Activated B cell treated with CpG ODN at 0.5 μM for 24 hours (primary cell): ENCODE measurements at places on chromosomes 2 and 18.

DNA sequence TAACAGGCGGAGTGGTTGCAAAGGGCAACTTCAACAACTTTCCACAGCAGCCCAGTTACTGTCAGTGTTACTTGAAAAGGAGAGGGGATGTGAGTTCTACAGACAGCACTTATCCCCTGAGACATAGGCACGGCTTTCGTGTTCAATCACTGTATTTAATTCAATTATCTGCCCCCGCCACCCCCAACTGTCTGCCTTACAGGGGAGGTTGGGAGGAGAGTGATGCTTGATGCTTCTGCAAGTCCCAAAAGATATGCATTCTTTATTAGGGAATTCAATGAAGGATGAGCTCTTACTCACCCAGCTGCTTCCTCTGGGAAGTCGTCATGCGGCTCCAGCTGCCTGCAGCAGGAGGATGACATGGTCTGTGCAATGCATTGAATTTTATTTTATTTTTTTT is 639.9 kb downstream of the DCC start:
- DNase-seq, result no peak

DNA sequence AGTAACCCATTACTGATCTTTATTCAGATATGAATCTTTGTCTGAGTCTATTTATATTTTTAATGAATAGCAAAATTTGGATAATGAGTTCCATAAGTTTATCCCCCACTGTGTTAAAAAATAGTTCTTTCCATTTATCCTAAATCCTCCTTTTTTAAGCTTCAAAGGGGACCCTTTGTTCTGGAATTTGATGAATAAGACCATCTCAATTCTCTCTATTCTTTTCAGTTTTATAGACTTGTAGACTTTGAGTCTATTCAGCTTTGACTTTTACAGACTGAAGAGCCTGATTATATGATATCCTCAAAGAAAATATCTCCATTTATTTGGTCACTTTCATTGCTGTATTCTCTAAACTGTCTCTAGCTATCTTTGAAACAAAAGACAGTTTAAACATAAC is 2146.1 kb upstream of the CELF4 start:
- no peak for DNase-seq

GRCh38 chr2:121527009-121527682 is 3.5 kb upstream of the RNU4ATAC start:
- DNase-seq, result no peak

GRCh38 chr18:50869150-50869549 is 9.8 kb upstream of the ME2 start:
- DNase-seq, result no peak

DNA sequence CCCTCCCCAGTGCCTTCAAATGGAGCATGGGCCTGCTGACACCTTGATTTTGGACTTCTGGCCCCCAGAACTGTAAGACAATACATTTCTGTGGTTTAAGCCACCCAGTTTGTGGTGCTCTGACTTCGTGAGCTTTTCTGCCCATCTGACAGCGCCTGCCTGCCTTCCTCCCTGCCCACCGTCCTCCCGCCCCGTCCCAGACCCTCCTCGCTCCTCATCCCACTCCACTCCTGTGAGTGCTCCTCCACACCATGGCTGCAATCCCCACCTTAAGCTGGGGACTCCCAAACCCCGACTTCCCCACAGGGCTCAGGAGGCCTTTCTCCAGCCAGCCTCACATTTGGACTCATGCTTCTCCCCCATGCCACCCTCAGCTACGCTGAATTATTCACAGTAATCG is 70.7 kb downstream of the CABLES1 start:
- no peak for DNase-seq

DNA sequence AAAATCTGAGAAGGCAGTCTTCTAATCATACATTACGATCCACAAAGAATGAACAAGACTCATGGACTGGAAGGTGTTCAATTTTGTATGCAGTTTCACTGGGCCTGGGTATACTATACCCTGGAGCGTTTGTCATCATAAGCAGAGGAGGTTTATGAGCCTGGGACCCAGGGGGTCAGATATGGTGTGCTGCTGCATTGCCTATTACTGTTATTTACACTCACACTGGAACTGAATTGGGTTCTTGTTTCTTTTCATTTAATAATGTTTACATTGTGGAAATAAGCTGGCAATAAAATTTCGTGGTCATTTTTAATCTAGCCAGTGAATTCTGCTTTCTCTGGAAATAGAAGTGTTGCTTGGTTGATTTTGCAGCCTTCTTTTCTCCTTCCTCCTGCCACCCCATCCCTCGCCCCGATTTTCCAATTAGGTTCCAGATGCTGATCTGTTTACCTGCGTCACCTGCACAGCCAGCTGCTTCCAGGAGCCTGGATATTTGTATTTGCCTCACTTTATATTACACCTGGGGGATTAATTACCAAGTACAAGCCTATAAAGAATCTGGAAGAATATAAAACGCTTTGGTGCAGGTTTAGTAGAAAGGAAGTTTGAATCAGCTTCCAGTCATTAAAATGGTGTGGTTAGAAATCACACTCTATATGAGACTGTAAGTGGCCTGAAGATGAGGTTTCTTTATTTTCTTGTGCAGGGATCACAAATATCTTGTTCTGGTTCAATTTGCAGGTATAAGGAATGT is 234.4 kb downstream of the SOCS6 start:
- DNase-seq, result no peak

GRCh38 chr2:231047274-231047922 is 9.3 kb upstream of the PSMD1 start:
- DNase-seq, result no peak

- no peak for DNase-seq
These were observed 285.4 kb upstream of the HS6ST1 start for GRCh38 chr2:128604045-128604444.

DNA sequence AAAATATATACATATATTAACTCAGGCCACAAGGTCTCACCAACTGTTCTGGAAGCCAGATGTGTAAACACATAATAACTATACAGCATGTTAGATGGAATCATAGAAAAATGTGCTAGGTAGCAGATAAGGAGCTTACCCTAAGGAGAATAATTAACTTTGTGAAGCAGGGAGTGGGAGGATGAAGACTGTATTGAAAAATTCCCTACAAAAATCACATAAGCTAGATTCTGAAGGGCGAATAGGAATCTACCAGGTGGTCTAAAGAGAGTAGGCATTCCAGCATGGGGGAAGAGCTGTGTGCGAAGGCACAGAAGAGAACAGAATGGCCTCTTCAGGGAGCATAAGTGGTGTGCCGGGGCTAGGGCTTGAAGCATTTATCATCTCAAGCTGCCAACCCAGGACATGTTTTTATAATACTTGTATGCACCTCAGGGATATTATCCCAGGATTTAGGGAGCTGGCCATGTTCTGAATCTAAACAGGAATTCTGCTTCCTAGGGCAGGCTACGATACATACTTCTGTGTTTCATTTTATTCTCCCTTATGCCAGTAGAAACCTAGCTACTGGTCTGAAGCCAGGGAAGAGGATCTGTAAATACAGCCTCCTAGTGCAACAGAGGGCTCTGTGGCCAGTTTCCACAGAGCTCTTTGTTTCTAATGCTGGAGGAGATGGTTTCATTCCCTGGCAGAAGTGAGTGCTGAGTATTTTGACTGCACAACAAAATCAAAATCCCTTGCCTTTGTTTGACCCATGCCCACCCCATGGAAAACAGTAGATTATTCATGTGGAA is 56.7 kb downstream of the NEMP2 start:
- no peak for DNase-seq

DNA sequence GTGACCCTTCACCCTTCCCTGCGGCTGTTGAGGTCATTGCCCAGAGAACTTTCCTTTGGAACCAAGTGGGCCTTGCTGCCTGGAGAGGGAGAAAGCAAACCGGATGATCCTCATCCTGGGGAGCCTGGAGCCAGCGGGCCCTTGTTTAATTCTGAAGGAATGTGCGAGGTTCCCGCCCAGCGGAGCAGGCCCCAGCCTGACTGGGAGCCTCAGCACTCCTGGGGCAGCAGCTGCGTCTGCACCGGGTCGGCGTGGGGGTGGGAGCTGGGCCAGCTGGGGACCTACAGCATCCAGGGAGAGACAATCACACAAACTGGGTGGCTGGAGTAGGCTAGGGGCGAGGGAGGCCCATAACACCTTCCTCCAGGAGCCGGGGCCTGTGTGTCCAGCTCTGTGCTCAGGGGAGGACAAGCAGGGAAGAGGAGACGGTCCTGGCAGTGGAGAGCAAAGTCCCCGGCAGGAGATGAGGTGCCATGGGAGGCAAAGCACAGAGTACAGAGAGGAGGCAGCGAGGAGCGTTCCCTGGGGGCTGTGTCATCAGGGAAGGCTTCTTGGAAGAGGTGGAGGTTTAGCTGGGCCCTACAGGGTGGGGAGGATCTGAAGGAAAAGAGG is 61.9 kb upstream of the HAAO start:
- DNase-seq, result no peak

DNA sequence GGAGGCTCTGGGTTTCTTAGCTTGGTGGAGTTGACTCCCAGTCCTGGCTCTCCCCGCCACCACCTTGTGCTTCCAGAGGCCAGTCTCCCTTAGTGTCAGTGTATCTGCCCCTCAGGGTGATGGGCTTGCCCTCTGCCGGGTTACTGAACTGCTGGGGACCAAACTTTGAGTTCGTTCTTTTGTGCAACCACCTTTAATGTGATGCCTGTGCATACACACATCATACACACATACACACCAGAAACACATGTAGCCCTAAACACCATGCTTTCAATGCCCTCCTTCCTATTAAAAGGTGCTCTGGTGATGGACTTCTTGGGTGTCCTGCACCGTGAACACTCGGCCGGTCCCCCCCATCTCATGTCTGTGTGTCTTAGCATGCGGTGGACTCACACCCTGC is 315.1 kb upstream of the EPAS1 start:
- no peak for DNase-seq

DNA sequence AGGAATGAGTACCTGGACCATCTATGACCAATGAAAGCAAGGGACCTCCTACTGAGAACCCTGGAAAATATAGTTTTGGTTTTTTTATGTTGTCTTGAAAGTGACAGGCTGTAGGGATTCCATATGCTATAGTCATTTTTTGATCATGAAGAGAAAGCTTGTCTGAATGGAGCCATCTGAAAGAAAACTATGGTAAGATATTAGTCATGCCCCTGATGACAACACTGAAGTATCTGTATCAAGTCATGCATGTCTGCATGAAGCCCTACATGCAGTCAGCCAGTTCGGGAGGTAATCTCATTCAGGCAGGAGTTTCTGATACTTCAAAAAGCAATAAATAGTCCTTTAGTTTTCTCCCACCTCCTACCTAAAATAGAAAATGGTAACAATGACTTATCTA is 1042.0 kb downstream of the DPP10 start:
- no peak for DNase-seq

- no peak for DNase-seq
These were observed 36.8 kb downstream of the SLC66A2 start for GRCh38 chr18:79914614-79915160.

DNA sequence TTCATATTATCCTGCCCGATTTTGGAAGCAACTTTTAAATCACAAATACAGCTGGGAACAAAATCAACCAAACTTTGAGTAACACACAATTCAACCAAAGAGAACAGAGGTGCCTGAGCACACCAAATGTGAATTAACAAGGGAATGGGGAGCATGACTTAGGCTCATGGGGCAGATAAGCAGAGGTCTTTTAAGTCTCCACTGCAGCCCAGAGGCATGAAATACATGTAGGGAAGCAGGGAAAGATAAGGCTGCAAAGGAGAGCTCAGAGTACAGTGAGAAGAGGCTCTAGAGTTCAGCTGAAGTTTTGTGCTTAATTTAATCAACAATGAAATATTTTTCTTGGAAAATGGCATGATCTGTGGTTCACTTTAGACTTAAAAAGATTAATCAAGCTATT is 49.0 kb downstream of the CYTIP start:
- no peak for DNase-seq

DNA sequence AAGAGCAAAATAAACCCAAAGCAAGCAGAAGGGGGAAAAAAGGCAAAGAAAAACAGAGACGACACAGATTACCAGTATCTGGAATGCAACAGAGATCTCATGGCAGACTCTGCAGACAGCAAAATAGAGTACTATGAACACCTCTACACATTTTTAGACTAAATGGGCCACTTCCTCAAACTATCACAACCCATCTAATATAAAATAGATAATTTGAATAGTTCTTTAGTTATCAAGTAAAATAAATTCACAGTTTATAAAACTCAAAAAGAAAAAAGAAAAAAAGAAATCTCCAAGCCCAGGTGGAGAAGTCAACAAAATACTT is 16.6 kb downstream of the SESTD1 start:
- no peak for DNase-seq

DNA sequence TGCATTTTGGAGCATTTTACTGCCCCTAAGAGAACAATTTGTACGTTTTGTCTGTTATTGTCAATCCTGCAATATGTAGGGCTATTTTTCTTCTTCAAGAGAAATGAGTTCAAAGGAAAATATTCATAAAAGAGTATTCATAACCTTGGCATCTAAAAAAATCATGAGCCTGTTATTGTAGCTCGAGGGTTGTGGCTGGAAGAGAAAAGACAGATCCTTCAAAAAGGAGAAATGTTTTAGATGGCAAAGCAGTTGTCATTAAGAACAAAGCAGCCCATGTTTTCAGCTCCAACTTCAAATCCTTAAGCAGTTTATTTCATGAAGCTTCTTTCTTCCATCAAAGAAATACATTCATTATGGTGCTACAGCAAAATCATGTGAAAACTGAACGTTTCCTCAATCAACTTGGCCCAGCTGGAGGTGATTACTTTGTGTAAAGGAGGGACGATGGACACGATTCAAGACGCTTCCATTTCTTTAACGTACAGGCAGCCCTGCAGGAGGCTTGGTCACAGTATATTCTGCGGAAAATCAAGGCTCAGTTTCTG is 31.4 kb downstream of the QPCT start:
- DNase-seq, result no peak

GRCh38 chr2:1915196-1915595 is 170.9 kb upstream of the PXDN start:
- DNase-seq, result no peak

GRCh38 chr2:99984799-99985515 is 157.4 kb downstream of the AFF3 start:
- DNase-seq, result no peak

GRCh38 chr2:126890551-126891450 is 7.9 kb upstream of the TEX51 start:
- no peak for DNase-seq

DNA sequence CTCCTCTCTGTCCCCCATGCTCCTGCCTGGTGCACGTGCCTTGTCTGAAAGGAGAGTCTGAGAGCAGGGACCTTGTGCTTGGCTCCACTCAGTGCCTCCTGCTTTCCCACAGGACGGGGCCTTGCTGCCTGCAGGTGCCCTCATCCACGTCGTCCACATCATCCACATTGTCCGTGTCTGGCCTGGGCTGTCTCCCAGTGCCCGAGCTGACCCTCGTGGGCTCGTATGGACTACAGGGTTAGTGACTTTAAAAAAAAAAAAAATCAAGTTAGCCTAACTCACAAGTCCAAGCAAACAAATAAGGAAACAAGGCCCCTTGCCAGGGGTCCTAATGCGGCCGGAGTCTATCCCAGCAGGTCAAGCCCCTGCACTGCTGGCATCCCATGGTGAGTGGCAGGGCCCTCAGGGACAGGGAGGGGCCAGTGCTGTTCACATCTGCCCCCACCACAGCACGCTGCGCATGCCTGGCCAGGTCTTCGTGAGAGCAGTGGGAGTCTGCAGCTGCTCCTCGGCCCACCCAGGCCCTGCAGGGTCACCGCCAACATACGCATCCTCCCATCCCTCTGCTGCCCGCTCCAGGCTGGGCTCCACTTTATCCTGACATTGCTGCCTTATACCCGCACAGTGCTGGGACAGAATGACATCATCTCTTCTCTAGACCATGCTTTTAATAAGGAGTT is 232.6 kb downstream of the NDUFA10 start:
- DNase-seq, result no peak

- DNase-seq, result no peak
These were observed 167.5 kb downstream of the GRB14 start for GRCh38 chr2:164453656-164454305.

- DNase-seq, result no peak
These were observed 555 bp downstream of the ALPI start for GRCh38 chr2:232456296-232457120.

GRCh38 chr18:34783501-34783900 is 73.4 kb downstream of the DTNA start:
- DNase-seq, result no peak
